ENCODE measurements at places on chromosomes 11 and 22. TPM values are rescaled to one million over a fixed set of nuclear protein-coding genes. Genes with fewer than 3 reads are reported as not detected.

Gene LMNTD2
- total RNA-seq, result 2.3 TPM

- no peak for DNase-seq
Measured at GRCh38 chr11:29029452-29029851, 921.3 kb downstream of the METTL15 start.

DNA sequence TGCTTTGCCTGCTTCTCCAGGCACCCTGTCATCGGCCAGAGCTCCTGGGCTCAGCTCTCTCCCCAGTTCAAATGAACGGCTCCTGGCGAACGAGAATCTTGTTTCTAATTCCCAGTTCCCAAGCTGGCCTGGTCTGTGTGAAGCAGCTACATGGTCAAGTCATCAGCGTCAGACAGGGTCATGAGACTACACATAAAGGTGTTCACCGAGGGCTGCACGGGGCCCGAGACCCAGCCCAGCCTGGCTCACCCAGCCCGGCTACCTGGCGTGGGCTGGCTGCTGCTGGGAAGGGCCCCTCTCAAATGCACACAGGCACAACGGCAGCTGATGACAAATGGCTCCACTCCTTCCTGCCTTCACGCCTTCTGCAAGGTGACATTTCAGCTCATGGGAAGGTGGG lies 14.6 kb upstream of the CELSR1 start:
- no peak for DNase-seq

- DNase-seq, result no peak
Measured at GRCh38 chr11:45881708-45882368, 3.6 kb upstream of the MAPK8IP1 start.

DNA sequence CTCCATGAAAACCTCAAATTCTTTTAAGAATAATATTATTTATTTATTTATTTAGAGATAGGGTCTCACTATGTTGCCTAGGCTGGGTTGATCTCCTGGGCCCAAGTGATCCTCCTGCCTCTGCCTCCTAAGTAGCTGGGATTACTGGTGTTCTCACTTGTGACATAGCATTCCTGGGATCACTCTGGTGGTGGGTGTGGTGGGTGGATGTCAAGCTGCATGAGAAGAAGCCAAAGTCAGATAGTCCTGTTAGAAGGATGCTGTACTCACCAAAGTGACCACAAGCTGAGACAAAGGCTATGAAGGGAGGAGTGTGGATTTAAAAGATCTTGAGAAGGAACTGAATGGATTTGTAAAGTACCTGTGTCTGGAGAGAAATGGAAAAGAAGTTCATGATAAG lies 87.9 kb upstream of the SPON1 start:
- no peak for DNase-seq

Gene THY1
- 22.0 TPM for total RNA-seq

Gene ARHGAP8
- total RNA-seq, result 0.59 TPM

DNA sequence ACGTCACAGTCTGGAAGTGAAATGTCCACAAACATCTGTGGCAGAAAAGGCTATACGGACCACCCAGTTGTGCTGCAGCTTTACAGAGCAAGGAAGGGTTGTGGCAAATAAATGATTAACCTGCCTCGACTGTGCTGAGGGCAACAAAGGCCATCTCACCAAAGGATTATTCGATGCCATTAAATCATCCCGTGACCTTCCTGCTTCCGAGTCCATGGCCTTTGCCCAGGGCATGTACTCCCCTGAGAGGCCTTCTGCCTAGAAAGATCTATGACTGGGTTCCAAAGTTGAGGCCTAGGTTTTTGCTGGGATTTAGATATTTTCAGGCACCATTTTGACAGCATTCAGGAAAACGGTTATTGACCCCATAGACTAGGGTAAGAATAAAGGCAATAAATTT lies 9.2 kb downstream of the CDPF1 start:
- no peak for DNase-seq

Gene EFCAB6
- total RNA-seq, result 0.96 TPM

DNA sequence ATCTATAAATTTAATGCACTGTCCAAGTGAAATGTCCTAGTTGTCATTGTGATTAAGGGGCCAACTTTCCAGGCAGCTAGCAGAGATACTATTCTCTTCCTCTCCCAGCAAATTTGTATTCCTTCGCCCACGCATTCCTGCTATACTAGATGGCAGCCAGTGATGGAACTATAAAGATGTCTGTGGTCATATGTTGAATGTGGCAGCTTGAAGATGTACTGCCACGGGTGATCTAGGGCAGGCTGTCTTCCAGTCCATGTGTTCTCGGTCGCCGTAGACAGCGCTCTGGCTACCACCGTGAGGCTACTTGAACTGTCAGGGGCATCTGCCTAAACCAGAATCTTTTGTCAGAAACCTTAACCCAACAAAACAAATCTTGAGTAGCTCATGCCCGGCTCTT lies 8.3 kb upstream of the SIDT2 start:
- no peak for DNase-seq

DNA sequence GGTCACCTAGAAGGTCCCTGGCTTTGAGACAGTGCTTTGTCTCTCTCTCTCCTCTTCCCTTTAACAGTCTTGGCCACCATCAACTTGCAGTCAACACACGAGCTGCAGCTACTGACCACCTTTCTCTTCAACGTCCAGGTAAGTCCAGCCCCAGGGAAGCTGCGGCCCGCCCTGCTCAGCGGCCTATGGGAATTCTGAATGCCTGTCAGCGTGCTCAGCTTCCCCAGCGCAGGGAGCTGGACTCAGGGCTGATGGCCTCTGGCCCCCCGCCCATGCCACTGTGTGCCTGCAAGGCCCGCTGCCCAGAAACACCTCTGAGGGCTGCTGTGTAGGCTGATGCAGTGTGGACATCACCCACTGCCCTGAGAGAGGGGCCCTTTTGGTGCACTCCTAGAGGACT lies 32.5 kb downstream of the GLB1L2 start:
- peak; percentile 12 for DNase-seq

Gene C11orf91
- not detected for total RNA-seq

- no peak for DNase-seq
Measured at GRCh38 chr22:47996446-47996857, 1234.0 kb downstream of the TBC1D22A start.

- DNase-seq, result peak; percentile 38
Measured at GRCh38 chr11:10455637-10456487, 798 bp downstream of the AMPD3 start.

DNA sequence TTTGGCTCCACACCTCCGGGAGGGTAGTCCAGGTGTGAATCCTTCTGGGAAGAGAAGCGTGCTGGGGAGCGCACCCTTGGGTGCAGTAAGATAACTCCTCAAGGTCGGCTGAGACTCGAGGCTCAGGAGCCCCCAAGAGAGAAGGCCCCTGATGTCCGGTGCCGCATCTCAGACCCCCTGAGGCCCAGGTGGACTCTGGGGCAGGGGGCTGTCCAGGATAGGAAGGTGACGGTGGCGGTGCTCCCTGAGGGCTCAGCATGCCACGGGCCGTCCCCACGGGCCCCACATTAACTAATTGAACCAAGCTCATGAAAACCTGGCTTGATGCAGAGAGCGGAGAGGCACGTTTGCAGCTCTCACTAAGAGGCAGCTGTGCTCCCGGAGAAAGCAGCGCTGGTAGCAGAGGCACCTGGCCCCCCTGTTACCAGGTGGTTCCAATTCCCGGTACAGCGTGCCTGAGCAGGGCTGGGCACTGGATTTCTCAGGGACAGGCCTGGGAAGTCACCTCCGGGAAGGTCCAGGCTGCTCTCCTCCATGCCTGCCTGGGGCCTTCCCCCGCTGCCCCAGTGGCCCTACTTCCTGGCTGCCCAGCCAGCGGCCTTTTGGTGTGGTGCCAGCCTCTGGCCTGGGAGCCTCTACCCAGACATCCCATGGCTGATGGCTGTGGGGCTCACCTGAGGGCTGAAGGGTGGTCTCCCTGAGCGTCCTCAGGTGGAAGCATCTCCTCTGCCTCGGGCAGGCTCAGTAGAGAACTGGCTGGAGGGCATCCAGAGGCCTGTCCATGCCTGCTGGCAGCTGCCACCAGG lies 1.1 kb downstream of the KCNQ1 start:
- DNase-seq, result peak; percentile 17

Gene RIC3
- total RNA-seq, result 34.4 TPM

- DNase-seq, result no peak
Measured at GRCh38 chr11:14093065-14093464, 130.5 kb downstream of the SPON1 start.

DNA sequence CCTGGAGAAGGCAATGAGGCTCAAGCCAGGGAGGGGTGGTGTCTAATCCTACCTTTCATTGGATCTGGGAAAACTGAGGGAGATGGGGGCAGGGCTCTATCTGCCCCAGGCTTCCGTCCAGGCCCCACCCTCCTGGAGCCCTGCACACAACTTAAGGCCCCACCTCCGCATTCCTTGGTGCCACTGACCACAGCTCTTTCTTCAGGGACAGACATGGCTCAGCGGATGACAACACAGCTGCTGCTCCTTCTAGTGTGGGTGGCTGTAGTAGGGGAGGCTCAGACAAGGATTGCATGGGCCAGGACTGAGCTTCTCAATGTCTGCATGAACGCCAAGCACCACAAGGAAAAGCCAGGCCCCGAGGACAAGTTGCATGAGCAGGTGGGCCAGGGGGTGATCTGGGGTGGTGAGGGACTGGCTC lies at the start of gene FOLR1:
TSS of gene FOLR1 (plus strand) at position 180 of the 421 bp plus-strand sequence. CDS start at position 214, 34 bp downstream.
- DNase-seq, result no peak

GRCh38 chr22:23237201-23237798 lies 57.0 kb downstream of the BCR start:
- DNase-seq, result peak; percentile 83

DNA sequence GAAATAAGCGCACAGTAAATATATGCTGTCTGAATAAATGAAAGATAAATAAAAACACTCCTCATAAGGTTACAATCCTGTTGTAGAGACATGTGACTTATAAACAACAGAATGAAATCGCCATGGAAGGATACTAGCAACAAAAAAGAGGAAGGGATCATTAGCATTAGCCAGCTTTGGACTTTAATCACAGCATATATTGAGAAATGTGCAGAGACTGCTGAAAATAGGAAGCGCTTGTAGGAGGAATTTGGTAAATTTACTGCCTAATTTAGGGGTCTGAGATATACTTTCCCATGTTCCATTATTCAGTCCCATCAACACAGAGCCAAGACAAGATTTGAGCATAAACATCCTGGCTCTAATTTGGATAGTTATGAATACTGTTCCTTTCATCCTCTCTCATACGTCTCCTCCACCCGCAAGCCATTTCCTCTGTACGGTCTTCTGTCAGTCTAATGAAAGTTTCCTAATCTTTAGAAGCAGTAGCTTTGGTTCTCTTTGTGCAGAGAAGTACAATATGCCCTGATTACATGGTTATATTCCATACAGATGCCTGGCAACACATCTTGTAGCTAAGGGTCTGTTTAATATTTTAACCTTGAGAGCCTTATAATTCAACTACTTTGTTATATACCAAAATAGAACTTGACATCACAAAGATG lies 37.1 kb upstream of the AKIP1 start:
- DNase-seq, result no peak

DNA sequence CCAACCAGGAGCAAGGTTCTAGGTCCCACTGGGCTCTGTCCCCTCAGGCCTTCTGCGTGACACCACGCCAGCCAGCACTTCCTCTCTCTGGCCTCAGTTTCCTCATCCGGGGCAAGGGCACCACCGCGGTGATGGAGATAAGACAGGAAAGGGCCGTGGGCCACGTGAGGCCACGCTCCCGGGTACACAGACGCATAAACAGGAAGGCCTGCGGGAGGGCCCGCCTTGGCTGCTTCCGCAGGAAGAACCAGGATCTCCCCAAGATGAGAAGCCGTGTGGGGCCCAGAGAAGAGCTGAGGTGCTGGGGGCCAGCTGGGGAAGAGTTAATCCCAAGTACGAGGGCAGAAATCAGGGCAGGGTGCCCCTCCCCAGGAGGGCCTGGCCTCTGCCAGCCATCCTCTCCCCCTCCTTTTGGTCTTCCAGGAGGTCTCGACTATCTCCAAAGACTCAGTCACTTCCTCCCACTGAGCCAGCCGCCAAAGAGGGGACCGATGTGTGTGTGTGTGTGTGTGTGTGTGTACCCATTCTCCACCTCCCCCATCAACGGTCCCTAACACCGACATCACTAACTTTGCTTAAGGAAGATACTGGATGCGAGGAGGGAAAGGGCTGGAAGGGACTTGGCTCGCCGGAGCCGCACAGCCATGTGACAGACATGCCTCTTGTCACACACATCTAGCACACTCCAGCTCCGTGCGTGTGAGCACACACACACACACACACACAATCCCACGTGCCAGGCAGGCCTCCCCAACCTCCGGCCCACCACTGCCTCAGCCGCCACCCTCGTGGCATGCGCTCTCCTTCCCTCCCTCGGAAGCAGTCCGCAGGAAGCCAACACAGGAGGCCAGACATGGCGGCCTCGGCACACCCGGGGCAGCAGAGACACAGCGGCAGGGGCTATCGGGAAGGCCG lies 1.4 kb downstream of the MFNG start:
- DNase-seq, result no peak

DNA sequence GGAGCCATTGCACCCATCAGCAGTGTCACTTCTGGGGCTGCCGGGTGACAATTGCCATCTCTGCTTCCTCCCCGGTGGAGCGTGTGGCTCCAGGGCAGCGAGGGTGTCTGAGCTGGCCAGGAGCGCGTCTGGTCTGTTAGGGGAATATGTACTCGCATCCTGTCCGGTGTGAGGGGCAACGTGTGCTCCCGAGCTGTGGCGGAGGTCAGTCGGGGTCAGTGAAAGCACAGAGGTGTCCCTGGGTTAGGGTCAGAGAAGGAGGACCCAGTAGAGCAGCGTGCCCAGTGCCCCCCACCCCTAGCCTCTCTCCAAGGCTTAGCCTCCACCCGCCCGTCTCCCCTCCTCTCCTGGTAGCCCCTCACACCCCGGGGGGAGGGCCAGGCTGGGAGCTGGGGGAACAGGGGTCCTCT lies 1.5 kb downstream of the CLCF1 start:
- DNase-seq, result no peak

Gene KIRREL3
- 25.3 TPM for total RNA-seq

DNA sequence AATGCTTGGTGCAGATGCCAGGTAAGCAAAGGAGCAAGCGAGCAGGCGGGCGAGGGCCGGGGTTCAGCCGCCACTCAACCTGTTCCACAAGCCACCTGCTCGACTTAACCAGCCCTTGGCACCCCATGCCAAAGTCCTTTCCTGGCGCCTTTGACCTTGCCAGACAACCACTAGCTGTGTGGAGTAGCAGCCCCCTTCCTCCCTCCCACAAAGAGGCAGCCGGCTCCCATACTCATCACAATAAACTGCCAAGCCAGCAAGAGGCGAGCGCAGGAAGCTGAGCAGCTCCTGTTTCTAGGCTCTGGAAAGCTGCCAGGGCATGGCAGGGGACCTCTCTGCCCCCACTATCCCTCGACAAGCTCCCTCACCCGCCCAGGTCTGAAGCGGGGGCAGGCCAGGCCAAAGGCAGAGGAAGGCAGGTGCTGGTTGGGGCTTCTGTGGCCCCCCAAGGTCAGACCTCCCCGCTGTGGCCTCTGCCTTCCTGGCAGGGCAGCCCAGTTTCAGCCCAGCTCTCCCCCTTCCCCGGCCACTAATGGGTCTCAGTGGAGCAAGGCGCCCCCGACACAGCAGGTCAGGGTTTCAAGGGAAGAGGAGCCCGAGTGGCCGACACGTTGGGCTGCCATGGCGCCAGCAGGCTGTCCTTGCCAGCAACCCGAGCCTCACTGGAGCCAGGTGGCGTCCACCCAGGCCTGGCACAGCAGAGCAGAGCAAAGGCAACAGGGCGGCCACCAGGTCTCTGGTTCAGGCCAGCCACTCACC lies 15.3 kb downstream of the MACROD1 start:
- no peak for DNase-seq

Measured in glutamatergic neuron (in vitro differentiated cells).